Dermis blood vessel endothelial cell (primary cell): ENCODE measurements at places on chromosomes 6 and 20. TPM values are rescaled to one million over a fixed set of nuclear protein-coding genes. Genes with fewer than 3 reads are reported as not detected.

PRIM2 gene
- 16.2 and 22.4 TPM in 2 replicates for total RNA-seq

IL17F gene
- total RNA-seq = not detected in 2 replicates

MARCKS gene
- total RNA-seq = 311 and 333 TPM in 2 replicates

CD83 gene
- total RNA-seq = 2.9 and 5.3 TPM in 2 replicates

C6orf62 gene
- total RNA-seq = 111 and 205 TPM in 2 replicates

TINAG gene
- total RNA-seq = not detected in 2 replicates

RSPO3 gene
- under 0.01 and 0.19 TPM in 2 replicates for total RNA-seq

B4GALT5 gene
- total RNA-seq = 63.3 and 65.1 TPM in 2 replicates

NT5E gene
- 96.7 and 157 TPM in 2 replicates for total RNA-seq

ANKRD66 gene
- not detected in 2 replicates for total RNA-seq

SMIM28 gene
- not detected in 2 replicates for total RNA-seq

OOEP gene
- not detected in 2 replicates for total RNA-seq

DEFB114 gene
- total RNA-seq = not detected in 2 replicates

TOX2 gene
- total RNA-seq = 0.88 and 1.5 TPM in 2 replicates

SIRPG gene
- not detected in 2 replicates for total RNA-seq

CNBD2 gene
- total RNA-seq = 2.8 and 5.3 TPM in 2 replicates

RIMS1 gene
- 5.9 and 7.5 TPM in 2 replicates for total RNA-seq

FAM229B gene
- total RNA-seq = 10.4 and 10.5 TPM in 2 replicates

CFAP206 gene
- 0.19 and 0.51 TPM in 2 replicates for total RNA-seq

RPN2 gene
- 247 and 405 TPM in 2 replicates for total RNA-seq

LY6G6D gene
- total RNA-seq = not detected in 2 replicates

LINC00237 gene
- total RNA-seq = not detected in 2 replicates

PEDS1 gene
- 17.2 and 20.8 TPM in 2 replicates for total RNA-seq

HTR1E gene
- total RNA-seq = not detected in 2 replicates

CCN6 gene
- total RNA-seq = not detected in 2 replicates

ZFP64 gene
- total RNA-seq = 48.2 and 50.2 TPM in 2 replicates

ZBP1 gene
- total RNA-seq = not detected in 2 replicates
